ENCODE measurements at places on chromosomes 11 and 22.
A peak's percentile ranks its signal among the peaks of the same experiment; 100 is the strongest.

GRCh38 chr11:19730373-19730772 lies 17.7 kb downstream of the NAV2 start:
- DNase-seq = no peak

DNA sequence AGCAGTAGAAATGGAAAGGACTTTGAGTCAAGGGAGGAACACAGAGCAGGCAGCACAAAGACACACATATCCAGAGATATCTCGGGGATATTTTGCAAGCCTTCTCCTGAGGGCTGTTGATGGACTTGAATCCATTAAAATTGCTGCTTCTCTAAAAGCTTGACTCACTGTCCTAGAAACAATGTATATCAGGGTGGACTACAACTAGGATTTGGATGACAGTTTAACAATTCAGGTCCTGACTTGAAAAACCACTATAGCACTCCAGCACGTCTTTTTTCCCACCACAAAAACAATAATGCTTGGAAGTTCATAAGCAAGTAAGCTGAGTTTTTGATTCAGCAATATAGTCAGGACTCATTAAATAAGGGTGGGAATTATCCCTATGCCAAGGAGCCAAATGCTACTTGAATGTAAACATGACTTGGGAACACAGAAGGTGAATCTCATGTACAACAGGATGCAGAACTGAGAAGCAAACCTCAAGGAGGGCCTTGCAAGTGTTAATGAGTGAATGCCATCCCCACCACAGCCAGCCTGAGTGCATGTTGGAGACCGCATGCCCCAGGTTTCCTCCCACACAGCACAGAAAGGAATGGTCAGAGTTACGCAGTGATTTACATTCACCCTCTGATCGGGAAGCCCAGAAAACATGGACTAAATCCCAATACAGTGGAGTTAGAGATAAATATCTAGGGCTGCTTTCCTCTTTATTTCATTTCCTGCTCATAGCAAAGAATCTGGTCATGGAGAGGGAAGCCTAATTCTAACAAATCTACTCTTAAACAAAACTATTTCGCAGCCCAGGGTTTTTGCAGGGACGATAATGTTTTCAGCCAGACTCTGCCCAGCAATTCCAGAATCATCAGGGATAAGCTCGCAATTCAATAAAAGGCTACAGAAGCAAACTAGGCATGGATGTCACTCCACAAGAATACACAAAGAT lies 98.4 kb upstream of the OR9G4 start:
- no peak for DNase-seq

- no peak for DNase-seq
Observed at GRCh38 chr11:107482234-107482633, 24.6 kb upstream of the CWF19L2 start.

DNA sequence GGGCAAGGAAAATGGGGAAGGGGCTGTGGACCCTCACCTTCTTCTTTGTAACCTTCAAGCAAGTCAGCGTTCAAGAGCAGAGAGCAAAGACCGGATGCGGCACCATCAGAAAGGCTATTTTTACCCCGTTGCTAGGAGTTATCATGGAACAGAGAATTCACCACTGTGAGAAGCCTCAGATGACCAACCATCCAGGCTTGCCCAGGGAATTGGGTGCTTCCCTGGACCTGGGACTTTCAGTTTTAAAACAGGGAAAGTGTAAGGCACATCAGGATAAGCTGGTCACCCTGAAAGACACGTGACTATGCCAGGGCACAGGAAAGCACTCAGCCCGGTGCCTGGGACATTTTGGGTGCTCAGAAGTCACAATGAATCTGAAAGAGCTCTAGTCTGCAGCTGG lies 10.4 kb downstream of the GALNT18 start:
- DNase-seq = no peak

- DNase-seq = no peak
Observed at GRCh38 chr11:35541621-35542375, 16.4 kb upstream of the PAMR1 start.

DNA sequence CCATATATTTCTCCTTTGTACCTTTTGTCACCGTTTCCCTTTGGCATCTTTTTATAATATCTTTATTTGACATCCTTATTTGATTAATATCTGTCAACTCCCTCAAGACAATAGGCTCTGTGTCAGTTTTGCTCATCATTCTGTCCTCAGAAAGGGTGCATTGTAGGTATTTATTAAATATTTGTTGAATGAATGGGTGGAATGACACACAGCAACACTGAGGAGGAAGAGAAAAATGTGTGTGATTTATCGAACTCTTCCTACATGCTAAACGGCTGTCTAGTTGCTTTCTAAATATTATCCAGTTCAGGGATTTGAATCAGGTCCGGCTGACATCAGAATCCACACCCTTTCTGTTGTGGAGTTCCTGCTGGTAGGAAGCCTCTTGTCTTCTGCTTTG lies 98.2 kb downstream of the NAV2 start:
- no peak for DNase-seq

- DNase-seq = no peak
Observed at GRCh38 chr11:85530634-85531033, 96.5 kb downstream of the DLG2 start.

DNA sequence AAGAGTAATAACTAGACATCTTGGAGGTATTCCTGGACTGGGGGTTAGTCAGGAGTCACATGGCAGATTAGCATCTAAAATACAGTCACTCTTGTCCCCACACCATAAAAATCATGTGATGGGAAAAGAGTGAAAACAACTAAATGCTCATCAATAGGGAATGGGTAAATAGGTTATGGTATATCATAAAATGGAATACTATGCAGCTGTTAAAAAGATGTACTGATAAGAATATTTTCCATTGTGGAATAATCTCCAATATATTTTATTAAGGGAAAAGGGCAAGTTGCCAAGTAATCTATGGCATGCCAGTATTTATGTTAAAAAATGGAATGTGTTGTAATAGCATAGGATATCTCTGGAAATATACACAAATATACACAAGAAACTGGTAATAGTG lies 6.6 kb upstream of the PIK3C2A start:
- DNase-seq = no peak

GRCh38 chr11:13238879-13239514 lies 38.6 kb upstream of the BMAL1 start:
- peak; percentile 60 for DNase-seq

DNA sequence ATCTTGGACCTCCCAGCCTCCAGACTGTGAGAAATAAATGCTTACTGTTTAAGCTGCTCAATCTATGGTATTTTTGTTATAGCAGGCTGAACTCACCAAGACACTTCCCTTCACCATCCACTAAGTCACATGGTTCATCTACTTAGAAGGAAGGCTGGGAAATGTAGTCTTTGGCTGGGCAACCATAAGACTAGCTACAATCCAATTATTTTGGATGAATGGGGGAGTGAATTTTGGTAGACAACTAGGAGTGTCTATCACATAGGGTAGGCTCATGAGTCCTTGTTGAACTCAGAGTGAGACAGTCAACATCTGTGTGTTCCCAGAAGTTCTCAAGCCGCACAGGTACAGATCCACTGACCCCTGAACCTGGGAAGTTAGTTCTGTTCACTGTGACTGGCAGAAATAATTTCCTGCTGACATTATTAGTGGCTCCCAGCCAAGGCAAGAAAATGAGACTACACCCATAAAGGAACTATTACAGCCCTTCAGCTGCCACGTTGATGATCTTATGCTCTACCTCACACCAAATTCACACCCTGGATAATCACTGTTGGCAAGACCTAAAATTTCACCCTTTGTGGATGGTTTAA lies 3.1 kb upstream of the SLC35C1 start:
- DNase-seq = no peak

GRCh38 chr11:73590991-73591390 lies 6.9 kb downstream of the FAM168A start:
- DNase-seq = no peak

DNA sequence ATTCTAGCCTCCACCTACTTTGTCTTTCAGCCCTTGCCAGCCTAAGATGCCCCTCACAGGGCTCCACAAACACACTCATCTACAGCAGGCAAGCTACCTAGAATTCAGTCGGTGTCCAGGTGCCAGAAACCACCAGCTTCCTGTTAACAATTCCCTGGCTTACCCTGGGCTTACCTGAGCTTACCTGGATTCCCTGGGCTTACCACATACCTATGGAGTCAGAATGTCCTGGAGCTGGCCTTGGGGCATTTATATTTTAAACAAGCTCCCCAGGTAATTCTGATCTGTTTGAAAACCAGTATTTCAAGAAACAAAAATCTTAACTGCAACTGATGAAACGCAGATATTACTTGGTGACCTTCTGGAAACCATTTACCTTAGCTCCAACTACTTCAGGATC lies 123.6 kb downstream of the SLC1A2 start:
- no peak for DNase-seq

GRCh38 chr11:82757660-82758357 lies 24.1 kb upstream of the FAM181B start:
- DNase-seq = no peak

- no peak for DNase-seq
Observed at GRCh38 chr22:37207981-37208380, 4.3 kb downstream of the SSTR3 start.

DNA sequence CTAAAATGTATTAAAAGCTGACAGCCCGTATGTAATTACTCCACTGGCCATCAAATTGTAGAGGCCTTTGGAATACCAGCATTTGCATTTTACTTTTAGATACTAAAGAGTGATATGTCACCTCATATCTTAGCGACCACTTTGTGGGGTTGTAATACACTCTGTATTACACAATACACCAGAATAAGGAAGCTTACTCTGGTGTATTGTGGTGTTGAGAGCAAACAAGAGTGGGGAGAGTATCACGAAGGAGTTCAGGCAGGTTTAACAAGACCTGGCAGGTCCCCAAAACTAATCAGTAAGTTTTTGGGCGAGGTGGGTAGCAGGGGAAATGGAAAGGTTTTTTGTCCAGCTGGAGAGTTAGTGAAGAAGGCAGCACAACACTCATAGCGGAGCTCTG lies 3.2 kb downstream of the NUP50 start:
- no peak for DNase-seq

- DNase-seq = no peak
Observed at GRCh38 chr11:132792341-132793140, 739.8 kb downstream of the OPCML start.

Data from activated T-cell treated with anti-CD3 and anti-CD28 coated beads, Interleukin-2, amount 50 U/mL, for 48 hours (primary cell).